ENCODE measurements at places on chromosomes 6 and 20. TPM values are rescaled to one million over a fixed set of nuclear protein-coding genes. Genes with fewer than 3 reads are reported as not detected.

Gene MCHR2
- total RNA-seq: not detected

Gene AVP
- not detected for total RNA-seq

Gene NT5E
- total RNA-seq: 712 TPM

Gene LRP11
- total RNA-seq: 49.9 TPM

Gene OGFRL1
- total RNA-seq: 72.9 TPM

Gene TTI1
- 13.1 TPM for total RNA-seq

Gene MOG
- total RNA-seq: not detected

Gene NHLRC1
- total RNA-seq: 2.0 TPM

Gene LAMA4
- 105 TPM for total RNA-seq

Gene TCF15
- not detected for total RNA-seq

Gene ARFGEF3
- total RNA-seq: 0.22 TPM

Gene SLC17A2
- not detected for total RNA-seq

Gene TCP11
- 0.66 TPM for total RNA-seq

Gene GNAS-AS1
- total RNA-seq: 1.0 TPM

Gene GDAP1L1
- not detected for total RNA-seq

Gene THBD
- 7.9 TPM for total RNA-seq

Gene CLPSL1
- not detected for total RNA-seq

Gene STMND1
- total RNA-seq: not detected

Gene LYRM2
- 18.6 TPM for total RNA-seq
